Mucosa of gallbladder (tissue), 1 donor: ENCODE measurements at places on chromosomes 13 and 19. TPM values are rescaled to one million over a fixed set of nuclear protein-coding genes. Genes with fewer than 3 reads are reported as not detected.

Gene FAM83E
- 143 TPM for total RNA-seq

Gene CRB3
- 75.9 TPM for total RNA-seq

Gene ZNF525
- total RNA-seq, result 18.1 TPM

DNA sequence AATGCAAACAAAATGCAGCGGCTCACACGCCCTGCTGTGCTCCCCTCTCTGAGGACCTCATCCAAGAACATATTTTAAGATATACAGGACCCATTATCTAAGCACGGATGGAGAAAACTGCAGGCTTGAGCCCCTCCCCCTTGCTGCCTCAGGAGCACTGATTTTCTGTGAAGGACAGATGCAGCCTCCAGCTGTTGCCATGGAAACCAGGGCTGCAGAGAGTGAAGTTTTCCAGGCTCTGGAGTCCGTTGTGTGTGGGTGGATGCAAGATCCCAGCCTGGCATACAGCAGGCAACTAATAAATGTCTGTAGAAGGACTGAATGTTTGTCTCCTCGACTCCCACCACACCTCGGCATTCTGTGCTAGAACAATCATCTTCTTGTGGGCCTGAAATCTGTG is 105.6 kb upstream of the PEG3 start:
- DNase-seq, result no peak

GRCh38 chr19:13154241-13154778 is 4.1 kb downstream of the IER2 start:
- peak; percentile 89 for DNase-seq

- no peak for DNase-seq
These were observed 19.6 kb upstream of the QTRT1 start for GRCh38 chr19:10681658-10682057.

Gene CGB2
- not detected for total RNA-seq

Gene GAPDHS
- total RNA-seq, result not detected

Gene NAPSA
- total RNA-seq, result 8.1 TPM

Gene TTC9B
- total RNA-seq, result not detected

DNA sequence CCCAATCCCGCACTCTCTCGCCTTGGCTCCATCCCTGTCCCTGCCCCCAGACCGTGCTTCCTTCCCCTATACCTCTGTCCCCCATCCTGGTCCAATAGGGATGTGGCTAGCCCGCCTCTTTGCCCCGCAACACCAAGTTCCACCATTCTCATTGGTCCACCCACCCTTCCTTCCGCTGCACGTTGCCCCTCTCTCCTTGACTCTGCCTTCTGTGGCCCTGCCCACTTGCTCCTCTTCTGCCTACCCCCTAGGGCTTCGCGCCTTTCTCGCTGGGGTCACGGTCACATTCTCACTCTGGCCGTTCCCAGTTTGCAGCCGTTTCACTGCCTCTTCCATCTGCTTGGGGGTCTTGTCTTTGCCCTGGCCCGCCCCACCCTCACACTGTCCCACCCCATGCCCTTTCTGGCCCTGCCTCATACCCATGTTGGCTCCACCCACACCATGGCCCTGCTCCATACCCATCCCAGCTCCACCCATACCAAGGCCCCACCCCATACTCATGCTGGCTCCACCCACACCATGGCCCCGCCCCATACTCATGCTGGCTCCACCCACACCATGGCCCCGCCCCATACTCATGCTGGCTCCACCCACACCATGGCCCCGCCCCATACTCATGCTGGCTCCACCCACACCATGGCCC is 4.5 kb upstream of the ARHGAP45 start:
- DNase-seq, result no peak

- peak; percentile 18 for DNase-seq
These were observed 335.7 kb downstream of the RFC3 start for GRCh38 chr13:34153428-34154180.

Gene RAD23A
- 83.0 TPM for total RNA-seq

DNA sequence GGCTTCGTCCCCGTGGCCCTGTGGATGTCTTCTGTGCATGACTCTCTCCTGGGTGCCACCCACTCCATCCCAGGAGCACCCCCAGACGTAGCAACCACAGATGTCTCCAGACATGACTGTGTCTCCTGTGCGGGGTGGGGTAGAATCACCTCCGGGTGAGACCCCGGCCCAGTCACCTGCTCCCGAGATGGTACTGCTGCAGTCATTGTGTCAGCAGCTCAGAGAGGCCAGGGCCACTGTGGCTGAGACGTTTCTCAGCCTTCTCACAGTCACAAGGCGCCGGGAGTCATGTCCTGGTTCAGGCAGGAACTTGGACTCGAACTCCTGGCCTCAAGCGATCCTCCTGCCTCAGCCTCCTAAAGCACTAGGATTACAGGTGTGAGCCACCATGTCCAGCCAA is 16.6 kb downstream of the NCLN start:
- no peak for DNase-seq

GRCh38 chr19:10070730-10071446 is 15.2 kb upstream of the SHFL start:
- DNase-seq, result no peak

- no peak for DNase-seq
These were observed 216.0 kb upstream of the HTR2A start for GRCh38 chr13:47112903-47113299.

DNA sequence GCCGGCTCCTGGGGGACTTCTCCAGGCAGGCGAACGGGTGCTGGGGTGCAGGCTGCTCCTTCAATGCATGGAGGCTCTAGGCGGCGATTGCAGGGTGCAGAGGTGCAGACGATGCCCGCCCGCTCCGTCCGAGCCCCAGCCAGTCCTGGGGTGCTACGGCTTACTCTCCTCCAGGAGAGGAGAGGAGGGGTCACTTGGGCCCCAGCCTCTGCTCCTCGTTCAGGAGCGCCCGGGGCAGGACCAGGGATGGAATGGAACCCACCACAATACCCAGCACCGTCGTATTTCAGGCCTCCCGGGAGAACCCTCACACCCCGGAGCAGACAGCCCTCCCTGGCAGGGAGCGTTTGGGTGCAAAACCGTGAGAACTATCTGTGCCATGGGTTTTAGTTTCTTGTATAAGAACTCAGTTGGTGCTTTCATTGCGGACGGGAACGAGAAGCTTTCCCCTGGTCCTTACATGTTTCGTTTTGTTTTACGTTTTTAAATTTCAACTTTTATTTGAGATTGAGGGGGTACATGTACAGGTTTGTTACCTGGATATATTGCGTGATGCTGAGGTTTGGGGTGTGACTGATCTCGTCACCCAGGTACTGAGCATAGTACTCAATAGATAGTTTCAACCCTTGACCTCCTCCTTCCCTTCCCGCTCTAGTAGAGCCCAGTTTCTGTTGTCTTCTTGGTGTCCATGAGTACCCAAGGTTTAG is 46.8 kb downstream of the ARHGEF18 start:
- DNase-seq, result no peak

GRCh38 chr19:58428617-58429016 is 11.3 kb downstream of the ZNF132 start:
- DNase-seq, result no peak

DNA sequence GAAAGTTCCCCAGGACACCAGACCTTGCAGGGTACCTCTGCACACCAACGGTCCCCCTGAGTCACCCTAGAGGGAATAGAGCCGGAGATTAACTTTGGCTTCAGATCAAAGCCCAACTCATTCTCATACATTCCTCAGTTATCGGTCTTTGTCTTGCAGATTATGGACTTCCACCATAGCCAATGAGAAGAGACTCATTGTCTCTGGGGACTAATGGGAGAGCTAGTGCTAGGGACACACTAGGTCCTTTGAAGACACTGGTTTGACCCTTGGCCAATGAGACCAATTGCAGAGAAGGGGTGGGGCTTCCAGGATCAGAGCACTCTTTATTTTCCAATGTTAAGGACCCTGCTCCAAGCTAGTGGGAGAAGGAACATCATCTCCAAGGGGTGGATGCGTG is 6.1 kb downstream of the KLK7 start:
- no peak for DNase-seq

Gene TINCR
- total RNA-seq, result 0.20 TPM
